Stimulated activated CD4-positive, alpha-beta T cell treated with anti-CD3 and anti-CD28 coated beads, Interleukin-4, amount 100 ng/mL, for 1 hour (primary cell): ENCODE measurements at places on chromosomes 13 and 19.

DNA sequence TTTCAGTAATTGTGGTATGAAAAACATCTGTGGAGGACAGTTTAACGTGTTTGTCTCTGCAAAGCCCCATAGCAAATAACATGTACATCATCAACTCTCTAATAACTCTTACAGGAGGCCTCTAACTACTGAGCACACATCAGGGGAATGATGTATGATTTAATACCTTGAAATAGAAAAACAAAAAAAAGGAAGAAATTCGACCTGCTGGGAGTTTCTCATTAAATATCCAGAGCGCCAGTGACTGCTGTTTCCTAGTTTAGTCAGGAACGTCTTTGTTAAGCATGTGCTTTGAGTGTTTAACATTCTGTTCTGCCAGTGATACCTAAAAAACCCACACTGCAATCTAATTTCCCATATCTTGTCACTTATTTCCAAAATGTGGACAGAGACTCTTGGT is 235.4 kb downstream of the PCDH20 start:
- no peak for DNase-seq

- no peak for DNase-seq
Observed at GRCh38 chr13:38635030-38635429, 51.8 kb upstream of the FREM2 start.

DNA sequence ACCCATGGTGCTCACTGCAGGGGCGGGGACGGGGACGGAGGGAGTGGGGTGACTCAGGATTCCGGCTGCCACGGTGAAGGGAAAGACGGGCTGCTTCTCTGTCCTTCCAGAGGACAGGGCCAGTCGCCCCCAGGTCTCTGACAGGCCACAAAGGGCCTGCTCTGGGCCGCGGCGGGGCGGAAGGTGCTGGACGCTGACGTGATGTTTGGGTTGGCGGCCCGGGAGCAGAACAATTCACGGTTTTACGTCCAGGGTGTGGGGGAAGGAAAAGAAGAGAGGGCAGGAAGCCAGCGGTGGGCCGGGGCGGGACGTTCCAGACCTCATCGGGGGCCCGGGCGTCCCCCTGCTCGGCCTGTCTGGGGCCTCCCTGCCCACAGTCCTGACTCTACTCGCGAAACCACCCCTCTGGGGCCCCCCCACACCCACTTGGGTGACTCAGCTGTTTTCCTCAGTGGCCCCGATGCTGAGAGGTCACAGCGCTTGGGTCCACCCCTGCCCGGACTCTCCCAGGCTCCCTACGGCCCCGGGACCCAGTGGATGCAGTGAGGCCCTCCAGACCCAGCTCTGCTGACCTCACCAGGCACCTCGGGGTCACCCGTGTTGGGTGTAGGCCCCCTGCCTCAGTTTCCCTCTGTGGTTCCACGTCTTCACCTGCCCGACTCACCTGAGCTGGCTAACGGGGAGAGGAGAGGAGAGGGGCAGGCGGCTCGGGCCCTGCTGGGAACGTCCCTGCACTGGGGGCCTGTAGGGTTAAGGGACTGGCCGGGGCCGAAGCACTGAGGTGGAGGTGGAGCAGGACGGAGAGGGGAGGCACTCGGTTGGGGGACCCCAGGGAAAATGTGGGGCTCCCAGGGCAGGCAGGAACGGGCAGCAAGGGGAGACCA is 29.2 kb downstream of the PIP5K1C start:
- DNase-seq, result peak; percentile 41

DNA sequence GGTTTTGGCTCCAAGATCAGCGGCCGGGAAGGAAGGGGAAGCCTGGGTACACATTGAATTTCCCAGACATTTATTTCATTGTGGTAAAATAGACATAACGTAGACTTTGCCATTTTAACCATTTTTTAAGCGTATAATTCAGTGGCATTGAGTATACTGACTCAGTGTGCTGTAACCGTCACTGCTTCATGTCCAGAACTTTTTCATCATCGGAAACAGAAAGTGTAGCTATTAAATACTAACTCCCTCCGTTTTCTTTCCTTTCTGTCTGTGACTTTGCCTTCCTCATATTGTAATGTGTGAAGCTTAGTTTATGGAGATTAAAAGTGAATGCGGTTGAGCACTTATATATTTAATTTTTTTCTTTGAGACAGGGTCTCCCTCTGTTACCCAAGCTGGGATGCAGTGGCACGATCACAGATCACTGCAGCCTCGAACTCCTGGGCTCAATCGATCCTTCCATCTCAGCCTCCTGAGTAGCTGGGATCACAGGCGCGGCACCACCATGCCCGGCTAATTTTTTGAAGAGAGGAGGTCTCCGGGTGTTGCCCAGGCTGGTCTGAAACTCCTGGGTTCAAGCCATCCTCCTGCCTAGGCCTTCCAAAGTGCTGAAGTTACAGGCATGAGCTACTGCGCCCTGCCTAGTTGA is 1.4 kb downstream of the HNRNPM start:
- DNase-seq, result no peak

DNA sequence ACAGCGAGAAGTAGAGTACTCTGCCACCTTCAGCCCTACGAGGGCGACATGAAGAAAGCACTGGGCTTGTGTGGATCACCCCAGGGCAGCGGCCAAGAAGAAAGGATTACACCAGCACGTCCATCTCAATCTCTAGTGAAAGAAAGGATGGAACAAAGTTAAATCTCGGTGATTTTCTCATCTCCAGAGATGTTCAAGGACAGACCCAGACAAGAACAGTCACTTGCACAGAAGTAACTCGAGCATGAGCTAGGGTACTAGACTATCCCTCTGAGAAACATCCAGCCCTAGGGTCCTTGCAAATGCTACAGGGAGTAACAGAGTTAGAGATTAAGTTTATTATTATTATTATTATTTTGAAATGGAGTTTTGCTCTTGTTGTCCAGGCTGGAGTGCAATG is 106.7 kb downstream of the CRYL1 start:
- DNase-seq, result no peak

DNA sequence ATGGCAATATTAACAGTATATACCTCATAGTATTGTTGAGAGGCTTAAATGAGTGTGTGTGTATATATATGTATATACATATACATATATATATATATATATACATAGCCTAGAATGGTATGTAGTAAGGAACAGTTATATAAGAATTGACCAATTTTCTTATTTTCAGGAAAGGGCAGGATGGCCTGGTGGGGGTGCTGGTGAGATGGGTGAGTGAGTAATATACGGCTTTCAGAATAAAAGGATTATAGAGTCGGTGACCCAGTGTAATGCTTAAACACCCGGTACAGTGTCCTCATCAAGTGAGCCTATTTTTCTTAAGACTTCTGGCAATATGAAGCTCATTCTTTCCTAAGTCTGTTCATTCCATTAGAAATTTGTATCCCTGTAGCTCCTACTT is 11.7 kb upstream of the FAM216B start:
- no peak for DNase-seq
